ENCODE measurements at places on chromosomes 7 and 10. TPM values are rescaled to one million over a fixed set of nuclear protein-coding genes. Genes with fewer than 3 reads are reported as not detected.

- DNase-seq, result no peak
Measured at GRCh38 chr10:8369666-8370065, 315.2 kb downstream of the GATA3 start.

DNA sequence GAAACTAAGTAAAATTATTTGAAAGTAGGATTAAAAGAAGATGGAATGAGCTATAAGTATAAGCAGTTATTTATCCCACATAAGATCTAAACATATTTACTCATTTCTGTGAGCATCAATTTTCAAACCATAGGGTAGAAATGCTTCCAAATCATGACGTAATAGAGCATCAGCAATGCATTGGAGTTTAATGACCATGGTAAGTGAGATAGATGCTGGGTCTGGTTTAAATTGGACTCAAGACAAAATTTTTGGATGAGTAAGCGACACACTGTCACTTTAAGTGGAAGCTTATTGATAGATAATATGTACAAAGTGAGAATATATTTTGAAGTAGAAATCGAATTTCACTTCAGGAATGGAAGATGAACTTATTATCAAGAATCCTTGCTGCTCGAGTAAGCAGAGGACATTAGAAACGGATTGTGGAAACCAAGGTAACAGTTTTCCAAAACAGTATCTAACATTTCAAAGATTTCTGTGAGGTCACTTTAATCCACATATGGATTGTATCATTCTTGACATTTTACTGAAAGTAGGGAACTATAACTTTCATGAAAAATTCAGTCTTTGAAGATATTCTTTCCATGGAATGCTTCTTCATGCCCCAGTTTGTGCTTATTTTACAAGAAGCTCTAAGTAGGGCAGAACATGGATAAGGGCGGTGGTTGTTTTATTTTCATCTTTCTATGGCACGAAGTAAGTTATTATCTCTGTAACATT is 85.8 kb downstream of the AGMO start:
- peak; percentile 6 for DNase-seq

The FRMPD2 gene
- not detected for total RNA-seq

The GPR146 gene
- total RNA-seq, result 10.2 TPM

- DNase-seq, result no peak
Measured at GRCh38 chr7:37445064-37445723, 3.5 kb downstream of the ELMO1 start.

The CDNF gene
- total RNA-seq, result 0.32 TPM

GRCh38 chr10:128178302-128178958 is 52.2 kb upstream of the MKI67 start:
- DNase-seq, result peak; percentile 46

GRCh38 chr7:149715476-149715875 is 57.9 kb downstream of the ZNF467 start:
- DNase-seq, result peak; percentile 10

DNA sequence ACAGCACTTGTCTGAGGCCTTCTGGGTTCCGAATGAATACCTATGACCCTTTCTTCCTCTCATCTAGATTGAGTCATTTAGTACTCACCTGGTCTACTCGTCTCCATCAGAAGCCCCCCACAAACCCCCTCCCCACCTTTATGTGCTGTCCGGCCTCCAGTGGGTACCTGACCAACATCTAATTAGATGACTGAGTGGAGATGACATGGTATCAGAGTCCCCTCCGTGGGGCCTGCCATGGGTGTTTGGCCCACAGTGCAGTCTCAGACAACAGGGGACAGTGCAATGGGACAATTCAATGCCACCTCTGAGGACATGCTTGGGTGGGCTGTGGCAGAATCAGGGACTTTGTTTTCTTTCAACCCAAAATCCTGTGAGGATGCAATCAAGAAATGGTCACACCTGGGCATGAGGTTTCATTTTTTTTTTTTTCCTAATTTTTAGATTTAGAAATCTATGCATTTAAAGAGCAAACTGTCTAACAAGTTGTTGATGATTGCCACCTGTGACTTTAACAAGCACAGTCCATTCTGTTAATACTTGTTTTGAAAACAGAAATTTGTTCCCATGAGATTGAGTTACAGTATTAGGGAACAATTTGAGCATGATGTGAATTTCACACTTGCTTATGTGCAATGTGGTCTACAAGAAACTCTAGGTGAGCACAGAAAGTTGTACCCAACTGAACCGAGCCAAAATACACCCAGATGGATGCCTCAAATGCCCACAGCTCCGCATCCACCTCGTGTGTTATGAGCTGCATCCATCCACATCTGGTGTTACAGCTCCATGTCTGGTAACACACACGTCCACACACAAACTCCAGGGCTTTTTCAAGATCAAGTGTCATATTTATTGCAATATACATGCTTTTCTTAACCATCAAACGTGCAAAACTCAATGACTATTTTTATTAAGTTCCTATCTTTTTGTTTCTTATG is 27.5 kb downstream of the GPRIN2 start:
- DNase-seq, result no peak

The COBL gene
- total RNA-seq, result not detected

DNA sequence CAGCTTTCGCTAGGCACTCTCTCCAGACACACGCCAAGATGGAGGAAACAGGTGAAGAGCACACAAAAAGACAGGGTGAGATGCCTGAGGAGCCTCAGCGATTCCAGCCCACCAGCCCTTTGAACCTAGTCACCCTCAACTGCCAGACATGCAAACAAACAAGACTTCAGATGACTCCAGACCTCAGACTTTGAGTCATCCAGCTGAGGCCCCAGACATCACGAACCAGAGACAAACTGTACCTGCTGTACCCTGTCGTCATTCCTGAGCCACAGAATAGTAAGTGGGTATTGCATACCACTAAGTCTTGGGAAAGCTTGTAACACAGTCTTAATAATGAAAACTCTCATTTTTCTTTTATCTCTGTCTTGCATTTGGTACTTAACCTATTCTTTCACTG is 126.6 kb upstream of the LSM8 start:
- no peak for DNase-seq

- DNase-seq, result peak; percentile 48
Measured at GRCh38 chr10:128268015-128268722, 141.9 kb upstream of the MKI67 start.

The TRPV5 gene
- not detected for total RNA-seq

The MGAM2 gene
- total RNA-seq, result not detected

DNA sequence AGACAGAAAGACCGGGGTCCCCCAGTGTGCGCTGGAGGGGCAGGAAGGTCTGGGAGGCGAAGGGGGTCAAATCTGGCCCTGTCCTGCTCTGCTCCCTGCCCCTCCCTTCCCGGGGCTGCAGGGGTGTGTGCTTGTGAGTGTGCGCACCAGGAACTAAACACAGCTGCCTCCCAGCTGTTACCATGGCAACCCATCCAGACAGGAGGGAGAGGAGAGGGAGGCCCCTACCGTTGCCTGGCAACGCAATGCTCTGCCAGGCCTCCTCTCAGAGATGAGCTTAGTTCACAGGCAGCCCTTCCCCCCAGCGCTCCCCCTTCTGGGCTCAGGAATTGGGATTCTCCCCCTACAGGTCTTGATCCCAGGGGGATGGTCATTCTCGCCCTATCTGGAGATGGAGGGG is 6.1 kb downstream of the NYAP1 start:
- DNase-seq, result peak; percentile 85

GRCh38 chr10:18607503-18608378 is 43.6 kb downstream of the NSUN6 start:
- DNase-seq, result peak; percentile 89

The HOXA1 gene
- 0.97 TPM for total RNA-seq

The TWIST1 gene
- 47.8 TPM for total RNA-seq

DNA sequence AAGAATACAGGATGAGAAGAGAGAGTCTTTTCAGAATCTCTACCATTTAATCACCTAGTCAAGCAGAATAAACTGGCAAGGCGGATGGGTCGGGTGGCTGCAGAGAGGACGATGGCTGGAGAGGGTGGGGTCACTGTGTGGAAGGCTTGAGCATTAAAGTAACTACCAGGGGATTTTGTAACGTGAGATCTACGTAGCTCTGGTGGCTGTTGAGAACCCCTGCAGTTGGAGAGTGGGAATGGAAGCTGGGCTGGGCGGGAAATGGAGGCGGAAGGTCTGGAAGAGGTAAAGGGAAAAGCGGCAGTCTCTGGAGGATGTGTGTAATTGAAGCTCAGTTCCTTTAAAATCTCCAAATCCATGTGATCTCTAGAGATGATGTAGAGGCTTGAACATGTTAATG is 135.0 kb downstream of the GATA3 start:
- DNase-seq, result no peak

GRCh38 chr7:81851413-81851812 is 81.6 kb upstream of the HGF start:
- no peak for DNase-seq

DNA sequence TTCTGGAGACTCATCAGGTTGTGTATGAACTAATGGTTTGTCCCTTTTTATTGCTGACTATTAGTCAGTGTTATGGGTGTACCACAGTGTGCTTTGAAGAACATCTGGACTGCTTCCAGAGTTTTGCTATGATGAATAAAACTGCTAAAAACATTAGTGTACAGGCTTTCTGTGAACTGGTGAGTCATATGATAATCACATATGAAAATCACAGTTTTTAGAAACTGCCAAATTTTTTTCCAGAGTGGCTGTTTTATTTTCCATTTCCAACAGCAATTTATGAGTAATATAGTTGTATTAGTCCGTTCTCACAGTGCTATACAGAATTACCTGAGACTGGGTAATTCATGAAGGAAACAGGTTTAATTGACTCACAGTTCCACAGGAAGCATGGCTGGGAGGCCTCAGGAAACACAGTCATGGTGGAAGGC is 281.2 kb upstream of the VSTM2A start:
- DNase-seq, result peak; percentile 30

GRCh38 chr7:83663131-83663530 is 14.2 kb upstream of the SEMA3E start:
- DNase-seq, result no peak

DNA sequence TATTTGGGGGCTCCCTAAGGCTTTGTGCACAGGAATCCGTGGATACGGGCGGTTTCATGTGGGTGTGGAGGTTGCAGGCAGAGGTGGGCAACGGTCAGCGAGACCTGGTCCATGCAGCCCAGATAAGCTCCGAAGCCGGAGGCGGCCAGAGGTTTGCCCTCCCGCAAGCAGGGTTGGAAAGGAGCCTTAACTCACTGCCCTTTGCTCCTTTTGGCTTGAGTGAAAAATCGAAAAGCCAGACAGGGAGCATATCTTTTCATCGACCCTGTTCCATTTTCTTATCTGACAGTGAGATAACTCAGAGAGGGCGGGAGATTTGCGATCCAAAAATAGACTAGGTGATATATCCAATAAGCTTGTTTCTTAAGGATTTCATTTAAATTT is 1.5 kb downstream of the GRM3 start:
- DNase-seq, result no peak

- DNase-seq, result no peak
Measured at GRCh38 chr10:79411546-79412495, 33.6 kb downstream of the ZCCHC24 start.

GRCh38 chr7:92872701-92873100 is 36.3 kb upstream of the CDK6 start:
- DNase-seq, result peak; percentile 12

The C10orf53 gene
- total RNA-seq, result not detected

- no peak for DNase-seq
Measured at GRCh38 chr10:14758994-14759664, 15.6 kb downstream of the FAM107B start.

The C10orf95 gene
- total RNA-seq, result not detected

The WEE2 gene
- total RNA-seq, result not detected

GRCh38 chr7:65216469-65216868 is 157.2 kb upstream of the ZNF92 start:
- DNase-seq, result peak; percentile 57

- no peak for DNase-seq
Measured at GRCh38 chr10:78539247-78539766, 505.6 kb downstream of the RPS24 start.

DNA sequence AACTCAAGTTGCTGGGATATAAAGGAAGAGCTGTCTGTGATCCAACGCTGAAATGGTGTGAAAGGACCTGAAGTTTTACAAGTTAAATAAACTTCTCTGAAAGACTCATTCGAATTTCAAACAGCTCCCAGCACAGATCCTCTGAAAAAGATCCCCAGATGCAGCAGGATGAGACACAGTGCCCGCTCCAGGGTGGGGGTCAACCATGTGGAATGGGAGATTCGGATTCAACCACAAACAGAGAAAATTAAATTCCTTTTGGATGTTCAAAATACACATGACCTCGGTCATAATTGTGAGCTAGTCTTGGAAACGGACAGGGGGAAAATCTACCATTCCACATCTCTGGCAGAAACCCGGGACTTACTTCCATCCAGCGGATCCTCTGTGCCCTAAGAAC is 119.6 kb downstream of the PRKAG2 start:
- peak; percentile 48 for DNase-seq

- DNase-seq, result no peak
Measured at GRCh38 chr7:15403751-15404150, 158.1 kb downstream of the AGMO start.

GRCh38 chr7:1548944-1549343 is 7.1 kb downstream of the TMEM184A start:
- DNase-seq, result no peak

DNA sequence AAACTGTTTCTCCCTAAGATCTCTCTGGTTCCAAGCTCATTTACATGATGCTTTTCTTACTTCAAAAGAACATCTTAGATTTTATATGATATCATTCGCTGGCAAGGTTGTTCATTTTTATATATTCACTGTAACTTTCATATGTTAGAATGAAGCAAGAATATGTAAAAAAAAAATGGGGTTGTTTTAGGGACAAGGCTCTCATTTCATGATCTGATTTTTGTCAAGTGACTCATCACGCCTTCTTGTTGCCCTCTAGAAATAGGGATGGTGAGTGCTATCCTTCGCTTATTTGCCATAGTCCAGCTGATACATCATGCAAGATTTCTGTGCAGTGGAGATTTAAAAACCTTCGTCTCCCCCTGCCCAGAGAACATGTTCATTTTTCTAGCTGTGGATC is 14.0 kb upstream of the CELF2 start:
- peak; percentile 68 for DNase-seq

- no peak for DNase-seq
Measured at GRCh38 chr7:25460433-25460832, 232.1 kb upstream of the NPVF start.

GRCh38 chr7:72335561-72336381 is 76.4 kb downstream of the CALN1 start:
- DNase-seq, result no peak

- no peak for DNase-seq
Measured at GRCh38 chr10:83459124-83459523, 680.2 kb upstream of the GHITM start.

GRCh38 chr10:74213571-74214162 is 62.6 kb downstream of the ADK start:
- peak; percentile 61 for DNase-seq

The CFAP46 gene
- 0.22 TPM for total RNA-seq

The POU6F2 gene
- total RNA-seq, result not detected

The NUTM2E gene
- not detected for total RNA-seq

DNA sequence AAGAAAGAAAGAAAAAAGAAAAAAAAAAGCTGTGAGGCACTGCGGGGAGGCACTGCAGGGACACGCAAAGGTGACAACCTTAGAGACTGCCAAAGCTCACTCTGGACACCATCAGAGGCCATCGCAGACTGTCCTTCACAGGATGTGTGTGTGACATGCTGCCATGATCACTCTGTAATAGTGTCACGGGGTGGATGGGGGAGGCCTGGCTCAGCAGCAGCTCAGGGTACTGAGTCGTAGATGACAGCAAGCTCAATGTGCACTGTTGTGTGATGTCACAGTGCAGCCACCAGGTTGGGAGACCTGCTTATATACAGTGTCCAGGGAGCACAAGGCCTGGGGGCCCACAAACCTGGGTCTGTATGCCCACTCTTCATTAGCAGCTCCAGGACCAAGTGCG is 83.3 kb downstream of the SLIT1 start:
- DNase-seq, result no peak

Data from GM23248 (cell line).